ENCODE measurements at places on chromosomes 13 and 19.

GRCh38 chr13:81406639-81407292 is 1065.8 kb upstream of the SPRY2 start:
- no peak for DNase-seq

DNA sequence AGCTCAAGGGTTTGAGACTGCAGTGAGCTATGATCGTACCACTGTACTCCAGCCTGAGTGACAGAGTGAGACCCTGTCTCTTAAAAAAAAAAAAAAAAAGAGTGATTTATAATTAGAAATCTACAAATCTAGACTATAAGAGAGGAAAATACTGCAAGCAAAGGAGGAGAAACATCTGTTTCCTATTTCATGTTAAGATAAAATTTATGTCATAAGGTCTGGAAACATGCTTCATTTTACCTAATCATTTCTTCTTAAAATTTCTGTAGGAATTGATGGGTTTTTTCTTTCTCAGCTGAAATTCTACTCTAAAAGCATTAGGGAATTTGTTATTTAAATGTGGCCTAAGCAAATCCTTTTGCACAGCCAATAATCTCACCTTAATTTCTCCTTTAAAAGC is 53.2 kb downstream of the C13orf42 start:
- DNase-seq = no peak

DNA sequence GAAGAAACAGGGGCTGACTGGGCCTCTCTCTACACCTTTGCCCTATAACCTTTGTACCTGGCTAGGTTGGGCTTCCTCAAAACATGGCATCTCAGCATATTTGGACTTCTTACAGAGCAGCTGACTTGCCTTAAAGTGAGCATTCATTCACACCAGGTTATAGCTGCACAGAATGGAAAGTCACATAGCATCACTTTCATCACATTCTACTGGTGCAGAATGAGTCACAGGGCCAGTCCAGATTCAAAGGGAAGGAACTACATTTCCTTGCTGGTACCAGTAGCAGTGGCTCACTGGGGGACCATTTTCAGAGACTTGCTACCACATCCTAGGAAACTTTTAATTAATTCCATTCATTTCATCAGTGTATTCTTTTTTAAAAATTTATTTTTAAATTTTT is 20.3 kb upstream of the TPTE2 start:
- no peak for DNase-seq

- no peak for DNase-seq
Measured at GRCh38 chr19:51559240-51559639, 11.8 kb upstream of the ZNF175 start.

- DNase-seq = no peak
Measured at GRCh38 chr13:32859707-32860292, 156.4 kb upstream of the KL start.

- no peak for DNase-seq
Measured at GRCh38 chr19:18322318-18322758, 538 bp downstream of the LSM4 start.

DNA sequence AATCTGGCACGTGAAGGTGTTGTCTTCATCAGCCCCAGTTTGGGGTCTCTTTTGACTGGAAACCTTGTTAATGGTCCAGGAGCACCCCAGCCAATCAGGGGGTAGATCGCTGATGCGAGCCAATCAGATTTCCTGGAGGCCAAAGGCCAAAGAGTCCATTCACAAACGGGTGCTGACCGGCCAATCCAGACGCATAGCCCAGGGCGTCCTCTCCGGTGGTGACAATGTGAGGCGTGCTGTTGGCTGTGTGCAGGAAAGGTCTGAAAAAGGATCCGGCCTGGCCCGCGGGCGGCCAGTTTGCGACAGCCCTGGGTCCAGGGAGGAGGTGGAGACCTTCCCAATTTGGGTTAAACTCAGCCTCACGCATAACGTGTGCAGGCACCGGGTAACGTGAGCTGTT is 3.1 kb downstream of the MAST3 start:
- no peak for DNase-seq

- no peak for DNase-seq
Measured at GRCh38 chr13:111411151-111411858, 90.9 kb downstream of the TEX29 start.

- no peak for DNase-seq
Measured at GRCh38 chr19:40592170-40592569, 9.0 kb upstream of the LTBP4 start.

DNA sequence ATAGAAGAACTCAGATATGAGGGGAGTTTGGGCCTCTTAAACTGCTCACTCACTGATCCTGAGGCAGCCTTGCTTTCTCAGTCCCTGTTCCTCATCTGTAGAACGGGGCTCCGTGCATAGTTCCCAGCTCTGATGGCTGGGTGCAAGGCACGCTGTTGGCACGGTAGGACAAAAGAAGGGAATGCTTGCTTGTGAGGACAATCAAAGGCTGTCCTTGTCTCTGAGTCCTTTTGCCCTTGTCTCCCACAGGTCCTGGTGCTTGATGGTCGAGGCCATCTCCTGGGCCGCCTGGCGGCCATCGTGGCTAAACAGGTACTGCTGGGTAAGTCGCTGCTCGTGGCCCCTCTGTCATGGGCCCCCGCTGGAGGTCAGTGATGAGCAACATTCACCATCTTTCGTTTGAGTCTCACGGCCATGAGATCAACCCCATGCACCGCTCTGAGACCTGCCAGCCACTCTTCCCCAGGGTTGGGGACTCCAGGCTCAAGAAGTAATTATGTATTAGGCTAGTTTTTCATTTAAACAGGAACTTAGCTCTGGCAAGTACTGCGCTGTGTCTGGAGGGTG is 2.3 kb downstream of the RPL13A start:
- no peak for DNase-seq

DNA sequence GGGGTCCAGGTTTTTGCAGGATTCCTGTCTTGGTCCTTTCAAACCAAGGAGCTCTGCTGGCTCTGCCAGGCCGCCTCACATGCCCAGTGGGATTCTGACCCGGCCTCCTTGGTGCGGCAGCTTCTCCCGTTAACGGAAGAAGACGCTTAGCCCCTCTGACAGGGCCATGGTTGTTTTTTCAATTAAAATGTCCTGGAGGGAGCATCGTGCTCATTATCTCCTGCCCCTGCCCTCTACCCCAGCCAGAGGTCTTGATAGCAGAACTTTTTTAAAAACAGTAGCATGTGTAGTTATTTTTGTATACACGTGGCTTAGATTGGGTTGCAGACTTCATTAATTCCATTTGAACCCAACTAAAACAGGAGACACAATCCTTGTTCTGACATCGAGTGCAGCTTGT is 11.5 kb upstream of the RPS15 start:
- no peak for DNase-seq

DNA sequence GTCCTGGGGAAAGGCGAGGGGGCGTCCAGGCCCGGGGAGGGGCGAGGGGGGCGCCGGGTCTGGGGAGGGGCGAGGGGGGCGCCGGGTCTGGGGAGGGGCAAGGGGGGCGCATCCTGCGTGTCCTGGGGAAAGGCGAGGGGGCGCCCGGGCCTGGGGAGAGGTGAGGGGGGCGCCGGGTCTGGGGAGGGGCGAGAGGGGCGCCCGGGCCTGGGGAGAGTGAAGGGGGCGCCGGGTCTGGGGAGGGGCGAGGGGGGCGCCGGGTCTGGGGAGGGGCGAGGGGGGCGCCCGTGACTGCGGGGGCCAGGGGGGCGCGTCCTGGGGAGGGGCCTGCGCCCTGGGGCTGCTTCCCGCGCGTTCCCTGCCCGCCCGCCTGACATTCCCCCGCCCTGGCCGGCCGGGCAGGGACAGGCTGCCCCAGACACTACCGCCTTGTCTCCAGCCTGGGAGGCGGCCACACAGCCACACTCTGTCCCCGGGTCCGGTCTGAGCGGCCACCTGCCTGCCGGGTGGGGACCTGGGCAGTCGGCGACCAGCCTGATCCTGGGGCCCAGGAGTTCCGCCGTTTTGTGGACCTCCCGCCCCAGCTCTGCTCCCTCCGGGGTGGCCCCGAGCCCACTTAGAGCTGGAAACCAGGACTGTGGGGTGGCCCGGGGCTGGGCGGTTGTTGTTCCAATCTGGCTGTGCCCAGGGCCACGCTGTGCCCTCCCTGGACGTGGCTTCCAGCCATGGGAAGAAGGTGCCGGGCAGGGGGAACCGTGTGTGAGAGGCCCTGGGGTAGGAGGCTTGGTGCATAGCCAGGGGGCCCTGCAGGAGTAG is 11.8 kb downstream of the PALM start:
- peak; percentile 64 for DNase-seq

- DNase-seq = no peak
Measured at GRCh38 chr19:49878744-49879070, 1.2 kb downstream of the TBC1D17 start.

GRCh38 chr19:7301525-7301924 is 7.3 kb upstream of the INSR start:
- no peak for DNase-seq

GRCh38 chr13:75123428-75123827 is 358.5 kb downstream of the TBC1D4 start:
- DNase-seq = no peak

DNA sequence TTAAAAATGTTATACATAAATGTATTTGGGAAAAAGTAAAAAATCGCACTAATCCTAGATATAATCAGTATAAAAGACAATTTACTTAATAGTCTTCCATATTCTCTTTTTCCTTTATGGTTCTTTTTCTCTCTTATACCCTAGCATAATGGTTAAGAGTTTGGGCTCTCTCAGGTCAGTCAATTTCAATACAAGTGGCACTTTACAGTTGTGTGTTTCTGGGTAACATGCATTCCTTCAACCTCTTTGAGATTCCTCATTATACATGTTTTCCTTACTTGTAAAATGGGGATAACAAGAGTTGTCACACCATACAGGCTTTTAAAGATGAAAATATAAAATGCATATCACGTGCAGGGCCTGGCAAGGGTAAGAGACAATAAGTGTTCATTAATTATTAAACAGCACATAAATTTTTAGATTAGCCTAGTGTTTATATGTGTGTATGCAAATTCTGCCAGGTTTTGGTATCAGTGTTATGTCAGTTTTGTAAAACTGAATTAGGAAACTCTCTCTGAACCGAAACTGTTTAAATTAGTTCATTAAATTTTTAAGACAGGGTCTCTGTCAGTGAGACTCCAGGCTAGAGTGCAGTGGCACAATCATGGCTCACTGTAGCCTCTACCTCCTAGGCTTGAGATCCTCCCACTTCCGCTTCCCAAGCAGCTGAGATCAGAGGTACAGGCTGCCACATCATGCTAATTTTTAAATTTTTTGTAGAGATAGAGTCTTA is 49.8 kb downstream of the ELF1 start:
- DNase-seq = no peak

DNA sequence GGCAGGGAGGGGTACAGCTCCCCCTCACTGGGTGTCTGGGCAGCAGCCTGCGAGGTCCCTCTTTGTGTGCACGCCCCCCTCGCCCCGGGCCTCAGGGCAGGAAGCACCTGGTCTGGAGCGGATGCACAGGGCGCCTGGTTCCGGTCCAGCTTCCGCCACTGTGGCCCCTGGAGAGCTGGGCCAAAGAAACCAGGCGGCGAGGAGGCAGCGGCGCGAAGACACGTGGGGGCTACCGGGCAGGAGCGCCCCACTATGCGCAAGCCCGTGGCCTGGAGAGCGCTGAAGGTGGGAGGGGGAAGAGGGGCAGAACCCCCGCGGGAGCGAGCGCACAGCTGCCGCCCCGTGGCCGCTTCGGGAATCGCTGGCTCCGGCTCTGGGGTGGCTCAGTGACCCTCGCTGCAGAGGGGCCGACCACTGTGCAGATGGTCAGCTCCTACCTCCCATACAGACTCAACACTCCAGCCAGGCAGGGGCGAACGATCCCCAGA is 1.7 kb upstream of the LYL1 start:
- peak; percentile 84 for DNase-seq

GRCh38 chr19:19485161-19485997 is 30.0 kb downstream of the TSSK6 start:
- peak; percentile 52 for DNase-seq
